ENCODE measurements at places on chromosomes 5 and 9.

GRCh38 chr9:1554081-1555035 is 460.8 kb upstream of the SMARCA2 start:
- DNase-seq = no peak

GRCh38 chr9:38039090-38039906 is 29.7 kb downstream of the SHB start:
- no peak for DNase-seq

GRCh38 chr5:79619854-79620253 is 7.6 kb downstream of the TENT2 start:
- DNase-seq = no peak

- DNase-seq = no peak
Measured at GRCh38 chr9:32526707-32527048, 682 bp upstream of the RIGI start.

DNA sequence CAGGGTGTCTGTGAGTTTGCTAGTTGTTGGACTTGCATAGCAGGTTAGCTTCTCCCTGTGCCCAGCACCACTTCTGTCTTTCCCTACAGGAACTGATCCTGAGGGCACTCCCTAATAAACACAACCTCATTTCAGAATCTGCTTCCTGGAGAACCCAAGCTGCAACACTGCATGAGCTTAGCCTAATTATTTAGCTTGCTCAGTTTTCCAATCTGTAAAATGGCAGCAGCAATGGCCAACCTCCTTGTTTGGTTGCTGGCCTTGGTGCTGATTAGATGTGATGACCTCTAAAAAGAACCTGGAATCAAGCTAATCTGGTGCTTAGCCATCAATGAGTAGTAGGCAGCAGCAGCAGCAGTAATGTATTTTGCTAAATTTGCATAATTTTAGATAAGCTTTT is 133.9 kb downstream of the ADCY2 start:
- DNase-seq = no peak
